Retinal pigment epithelial cell (primary cell): ENCODE measurements at places on chromosomes 6 and 20.

DNA sequence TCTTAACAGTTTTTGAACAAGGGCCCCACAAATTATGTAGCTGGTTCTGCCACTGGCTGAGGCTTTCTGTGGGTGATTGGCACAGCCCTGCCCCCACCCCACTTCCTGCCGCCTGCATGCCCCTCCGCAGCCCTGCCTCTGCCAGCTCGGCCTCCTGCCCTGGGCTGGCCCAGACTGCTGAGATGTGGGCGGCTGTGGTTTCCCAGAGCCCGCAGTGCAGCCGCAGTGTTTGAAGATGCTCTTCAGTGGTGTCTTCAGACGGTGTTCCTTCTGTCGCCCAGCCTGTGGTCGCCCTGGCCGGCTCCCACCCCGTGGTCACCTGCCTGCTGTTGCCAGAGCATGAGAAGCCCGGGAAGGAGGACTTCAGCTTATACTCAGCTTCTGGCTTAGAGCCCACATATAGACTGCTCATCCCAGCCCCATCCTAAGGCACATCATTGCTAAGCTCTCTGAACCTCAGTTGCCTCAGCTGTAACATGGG lies 154.3 kb downstream of the VEGFA start:
- no peak for DNase-seq

- no peak for DNase-seq
Measured at GRCh38 chr6:42962502-42963178, 2.1 kb downstream of the GNMT start.

- DNase-seq, result no peak
Measured at GRCh38 chr6:158591134-158591809, 31.4 kb downstream of the TMEM181 start.

DNA sequence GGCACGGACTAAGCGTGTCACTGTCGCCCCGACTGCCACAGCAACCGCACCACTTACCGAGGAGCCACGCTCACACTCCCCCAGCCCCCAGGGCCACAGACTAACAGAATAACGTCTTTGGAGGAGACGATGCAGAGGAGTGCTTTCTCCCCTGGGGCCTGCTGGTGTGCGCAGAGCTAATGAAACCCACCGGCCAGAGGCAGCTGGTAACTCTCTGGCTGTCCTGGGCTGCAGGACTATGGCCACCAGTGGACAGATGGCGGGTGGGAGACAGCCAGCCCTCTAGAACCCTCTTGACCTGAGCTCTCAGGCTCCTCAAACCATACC lies 228.0 kb downstream of the DLL1 start:
- no peak for DNase-seq

DNA sequence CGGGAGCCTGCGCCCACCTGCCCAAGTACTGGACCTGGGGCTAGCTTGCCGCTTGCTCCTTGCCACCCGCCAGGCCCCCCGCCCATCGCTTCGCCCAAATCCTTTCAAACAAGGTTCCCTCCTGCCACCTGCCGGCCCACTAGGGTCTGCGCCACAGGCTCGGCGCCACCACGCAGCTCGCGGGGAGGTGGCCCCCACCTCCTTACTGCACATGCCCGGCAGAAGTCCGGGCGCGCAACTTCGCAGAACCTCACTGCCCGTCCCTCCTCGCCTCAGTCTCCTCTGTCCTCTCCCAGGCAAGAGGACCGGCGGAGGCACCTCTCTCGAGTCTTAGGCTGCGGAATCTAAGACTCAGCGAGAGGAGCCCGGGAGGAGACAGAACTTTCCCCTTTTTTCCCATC lies 11.2 kb downstream of the GNAS-AS1 start:
- no peak for DNase-seq
